CD4-positive, alpha-beta T cell treated with Interleukin-6 at 100 ng/mL for 8 hours (primary cell): ENCODE measurements at places on chromosomes 16 and 17.

DNA sequence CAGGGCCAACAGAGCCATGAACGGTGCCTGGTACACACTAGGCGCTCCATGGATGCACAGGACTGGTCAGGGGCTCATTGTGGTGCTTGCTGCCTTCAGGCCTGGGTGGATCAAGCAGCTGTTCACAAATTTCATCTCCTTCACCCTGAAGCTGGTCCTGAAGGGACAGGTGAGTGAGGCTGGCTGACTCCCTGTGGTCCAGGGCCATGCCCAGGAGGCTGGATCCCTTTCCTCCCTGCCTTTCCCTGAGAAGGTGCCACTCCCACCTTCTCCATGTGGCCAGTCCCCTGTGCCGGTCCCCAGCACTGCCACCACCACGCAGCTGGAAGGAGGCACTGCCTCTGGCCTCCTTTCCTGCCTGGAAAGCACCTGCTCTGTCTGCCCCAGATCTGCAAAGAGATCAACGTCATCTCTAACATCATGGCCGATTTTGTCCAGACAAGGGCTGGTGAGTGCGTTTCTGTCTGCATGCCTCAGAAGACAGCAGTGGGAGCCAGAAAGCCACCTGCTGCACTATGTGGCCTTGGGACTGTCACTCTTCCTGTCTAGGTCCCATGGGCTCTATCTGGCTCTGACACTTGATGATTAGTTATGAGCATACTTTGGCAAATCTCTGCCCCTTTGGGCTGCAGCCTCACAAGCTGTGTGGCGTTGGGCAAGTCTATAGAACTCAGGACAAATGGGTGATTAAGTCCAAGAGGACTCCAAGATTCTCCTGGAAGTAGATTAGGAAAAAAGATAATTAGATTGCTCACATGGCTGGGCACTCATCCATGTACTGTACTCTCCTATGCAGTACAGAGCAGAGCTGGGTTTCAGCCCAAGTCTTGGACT is 9.4 kb downstream of the CETP start:
- no peak for DNase-seq

DNA sequence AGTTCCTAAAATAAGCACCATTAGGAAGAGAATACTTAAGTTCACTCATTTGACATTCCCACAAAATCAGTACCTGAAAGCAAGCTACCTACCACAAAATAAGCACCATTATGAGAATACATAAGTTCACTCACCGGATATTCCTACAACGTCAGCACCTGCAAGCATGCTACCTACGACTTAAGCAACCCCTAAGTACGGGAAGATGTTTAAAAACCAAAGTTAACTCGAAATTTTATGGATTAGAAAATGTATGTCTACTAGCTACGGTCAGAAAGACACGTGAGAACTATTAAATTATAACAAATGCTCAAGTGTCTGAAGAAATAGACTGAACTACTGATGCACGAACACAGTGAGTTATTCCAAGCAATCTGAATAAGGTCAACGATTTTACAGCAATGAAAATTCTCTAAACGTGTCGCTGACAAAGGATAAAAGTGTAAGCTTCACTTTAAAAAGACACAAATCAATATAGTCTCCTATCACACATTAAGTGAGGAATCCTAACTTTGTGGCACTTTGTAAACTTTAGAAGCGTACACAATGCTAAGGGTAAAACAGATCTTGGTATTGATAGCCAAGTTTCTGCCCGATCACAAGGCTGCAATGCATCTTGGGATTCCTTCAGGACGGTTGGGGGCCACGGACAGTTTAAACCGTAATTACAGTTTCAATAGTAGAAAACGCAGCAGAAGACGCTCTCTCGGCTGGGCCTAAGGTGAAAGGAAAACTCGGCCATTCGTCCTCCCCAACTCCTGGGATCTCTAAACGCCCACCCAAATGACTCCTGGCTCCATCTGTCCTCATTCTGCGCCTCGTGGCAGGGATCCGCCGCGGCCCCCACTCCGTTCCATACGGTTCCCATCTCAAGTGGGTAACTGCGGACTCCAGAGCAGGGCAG is 1.3 kb downstream of the GSPT1 start:
- peak; percentile 21 for DNase-seq

DNA sequence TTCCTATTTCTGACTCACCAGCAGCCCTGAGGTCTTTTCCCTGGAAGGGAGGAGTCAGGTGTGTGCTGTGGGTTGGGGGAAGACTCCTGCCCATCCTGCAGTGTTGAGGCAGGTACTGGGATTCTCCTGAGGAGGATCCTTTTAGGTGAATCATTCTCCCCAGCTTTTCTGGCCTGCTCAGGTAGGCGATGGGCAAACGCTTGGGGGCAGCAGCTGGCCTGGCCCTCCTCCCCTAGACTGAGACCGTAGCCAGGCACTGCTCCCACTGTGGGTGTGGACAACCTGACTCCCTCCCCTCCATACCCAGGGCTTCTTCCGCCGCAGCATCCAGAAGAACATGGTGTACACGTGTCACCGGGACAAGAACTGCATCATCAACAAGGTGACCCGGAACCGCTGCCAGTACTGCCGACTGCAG is 15.1 kb downstream of the GJD3 start:
- no peak for DNase-seq

- no peak for DNase-seq
Observed at GRCh38 chr16:64149756-64150155, 972.1 kb downstream of the CDH11 start.
